NCI-H524 (cell line): ENCODE measurements at places on chromosomes 12 and 14.

GRCh38 chr12:124680863-124681778 is 113.7 kb upstream of the NCOR2 start:
- DNase-seq: peak; percentile 49

- peak; percentile 54 for DNase-seq
These were observed 58.8 kb downstream of the PIK3C2G start for GRCh38 chr12:18320036-18320617.

DNA sequence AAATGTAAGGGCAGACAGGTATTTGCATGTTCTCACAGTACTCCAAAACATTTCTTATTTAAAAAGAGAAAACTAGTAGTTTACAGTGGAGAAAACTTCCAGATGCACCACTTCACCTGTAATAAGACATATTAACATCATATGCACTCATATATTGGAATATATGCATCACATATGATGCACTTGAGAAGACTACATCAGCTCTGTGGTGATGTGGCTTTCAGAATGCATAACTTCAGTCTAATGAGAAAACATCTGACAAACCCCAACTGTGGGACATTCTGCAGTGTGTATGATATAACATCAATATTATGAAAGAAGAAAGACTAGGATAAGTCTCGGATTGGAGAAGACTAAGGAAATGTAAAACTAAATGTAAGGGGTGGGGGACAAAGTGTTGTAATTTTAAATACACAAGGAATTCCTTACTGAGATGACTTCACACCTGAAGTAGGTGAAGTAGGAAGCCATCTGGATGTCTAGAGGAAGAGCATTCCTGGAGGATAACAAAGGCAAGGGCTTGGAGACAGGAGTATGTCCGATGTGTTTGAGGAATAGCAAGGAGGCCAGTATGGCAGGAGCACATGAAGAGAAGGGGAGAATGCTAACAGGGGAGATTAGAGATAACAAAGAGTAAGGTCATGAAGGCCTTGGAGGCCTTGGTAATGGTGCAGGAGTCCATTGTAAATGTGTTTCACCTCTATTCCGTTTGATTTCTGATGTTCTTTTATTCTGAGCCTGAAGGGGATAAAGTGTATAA is 49.0 kb downstream of the CNOT2 start:
- no peak for DNase-seq

DNA sequence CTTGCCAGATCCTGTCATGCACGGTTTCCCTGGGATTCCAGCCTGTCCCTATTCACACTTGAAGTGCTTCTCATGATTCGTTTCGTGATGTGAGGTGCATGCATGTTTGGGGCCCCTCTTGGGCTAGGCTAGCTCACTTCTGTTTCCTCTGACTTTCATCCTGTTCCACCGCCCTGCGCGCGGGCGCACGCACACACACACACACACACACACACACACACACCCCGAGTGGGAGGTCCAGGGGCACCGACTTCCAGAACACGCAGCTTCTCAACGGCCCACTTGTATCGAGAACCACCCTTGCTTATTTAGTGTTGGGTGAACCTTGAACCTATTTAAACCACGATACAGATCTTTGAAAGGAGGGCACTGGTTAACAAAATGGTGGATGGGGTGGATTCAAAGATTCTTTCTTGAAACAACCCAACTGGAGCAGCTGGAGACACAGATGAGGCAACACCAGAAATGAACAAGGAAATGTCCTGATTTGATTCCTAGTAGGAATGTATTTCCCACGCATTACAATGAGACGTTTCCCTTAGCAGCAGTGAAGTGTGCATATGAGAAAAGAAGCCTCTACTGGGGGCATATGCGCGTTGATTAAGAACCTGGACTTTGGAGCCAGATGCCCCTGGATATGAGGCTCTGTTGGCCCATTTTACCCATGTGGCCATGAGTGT is 16.3 kb downstream of the ELK3 start:
- no peak for DNase-seq

GRCh38 chr12:113467502-113468364 is 3.9 kb downstream of the LHX5 start:
- no peak for DNase-seq

DNA sequence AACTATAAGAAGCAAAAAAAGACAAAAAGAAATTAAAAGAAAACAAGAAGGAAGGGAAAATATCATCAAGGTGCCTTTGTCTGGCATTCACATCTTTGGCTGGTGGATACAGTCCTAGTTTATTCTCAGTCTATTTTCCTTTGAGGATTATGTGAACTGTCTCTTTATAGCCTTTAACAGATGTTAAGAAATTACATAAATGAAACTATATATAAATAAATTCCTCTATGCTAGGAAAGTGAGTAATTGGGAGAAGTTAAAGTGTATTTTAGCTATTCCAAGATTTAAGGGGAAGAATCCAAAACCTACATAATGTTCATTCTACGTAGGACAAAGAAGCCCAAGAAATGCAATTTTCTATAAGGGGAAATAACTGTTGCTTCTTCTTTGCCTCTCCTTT is 316.3 kb downstream of the ADAMTS20 start:
- no peak for DNase-seq
